ENCODE measurements at places on chromosomes 3 and 15.
A peak's percentile ranks its signal among the peaks of the same experiment; 100 is the strongest.

DNA sequence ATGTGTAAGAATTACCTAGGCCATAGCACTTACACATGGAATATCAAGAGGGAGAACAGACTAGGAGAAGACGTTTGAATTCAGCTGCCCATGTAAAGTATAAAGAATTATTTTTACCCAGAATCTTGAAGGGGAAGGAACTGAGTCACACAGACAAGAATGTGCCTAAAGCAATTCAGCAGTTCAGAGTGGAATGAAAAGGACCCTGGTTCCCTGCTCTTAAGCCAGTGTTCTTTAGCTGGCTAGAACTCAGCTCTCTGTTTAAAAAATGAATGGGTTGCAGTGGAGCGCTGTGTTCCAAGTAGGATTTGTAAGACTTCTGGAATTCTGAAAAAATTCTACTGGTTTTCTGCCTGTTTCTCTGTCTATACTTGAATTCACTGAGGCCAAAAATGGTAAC is 440.2 kb downstream of the LPP start:
- DNase-seq: no peak

DNA sequence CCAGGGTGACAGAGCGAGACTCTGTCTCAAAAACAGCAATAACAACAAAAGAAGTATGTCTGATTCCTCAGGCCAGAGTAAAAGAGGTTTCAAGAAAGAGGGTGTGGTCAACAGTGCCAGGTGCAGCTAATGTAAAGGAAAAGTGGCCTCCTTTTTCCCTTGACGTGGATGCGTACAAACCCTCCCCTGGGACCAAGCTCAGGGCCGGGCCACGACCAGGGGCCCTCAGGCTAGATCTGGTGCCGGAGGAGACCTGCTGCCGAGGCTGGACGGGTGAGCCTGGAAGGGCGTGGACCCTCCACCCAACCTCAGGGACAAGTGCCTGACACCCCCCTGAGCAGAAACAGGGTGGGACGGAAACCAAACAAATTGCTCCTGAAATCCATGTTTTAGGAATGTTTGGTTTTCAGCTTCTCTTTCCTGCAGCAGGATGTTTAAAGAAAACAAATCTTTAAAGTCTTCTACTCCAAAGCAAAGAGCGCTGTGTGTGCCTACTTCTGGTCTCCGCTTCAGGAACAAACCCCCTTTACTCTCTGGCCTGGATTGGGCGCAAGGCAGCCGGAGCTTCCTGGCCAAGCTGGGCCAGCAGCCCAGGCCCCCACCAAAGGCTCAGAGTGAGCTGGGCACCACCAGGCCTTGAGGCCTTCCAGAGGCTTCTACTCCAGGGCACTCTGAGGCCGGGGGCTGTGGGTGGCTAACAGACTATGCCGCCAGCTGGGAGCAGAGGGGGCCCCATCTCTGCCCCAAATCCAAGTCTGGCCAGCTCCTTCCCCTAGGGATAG is 21.4 kb downstream of the ZDHHC19 start:
- no peak for DNase-seq

DNA sequence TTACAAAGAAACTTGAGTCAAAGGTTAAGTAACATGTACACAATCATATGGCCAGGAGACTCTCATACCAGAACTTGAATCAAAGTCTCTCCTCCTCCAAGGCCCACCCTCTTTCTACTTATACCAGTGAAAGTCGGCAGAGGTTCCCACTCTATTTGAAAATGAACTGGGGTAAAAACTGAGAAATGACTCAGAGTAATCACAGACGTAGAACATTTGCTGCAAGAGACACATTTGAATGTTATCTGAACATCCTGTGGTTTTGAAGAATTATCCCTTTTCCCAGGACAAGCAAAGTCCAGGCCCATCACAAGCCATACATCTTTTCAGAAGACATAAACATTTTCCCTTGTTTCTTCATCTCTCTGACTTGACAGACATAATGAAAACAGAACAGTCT is 55.8 kb downstream of the SHOX2 start:
- no peak for DNase-seq

- DNase-seq: peak; percentile 62
These were observed 91.2 kb downstream of the SENP2 start for GRCh38 chr3:185677146-185677829.

DNA sequence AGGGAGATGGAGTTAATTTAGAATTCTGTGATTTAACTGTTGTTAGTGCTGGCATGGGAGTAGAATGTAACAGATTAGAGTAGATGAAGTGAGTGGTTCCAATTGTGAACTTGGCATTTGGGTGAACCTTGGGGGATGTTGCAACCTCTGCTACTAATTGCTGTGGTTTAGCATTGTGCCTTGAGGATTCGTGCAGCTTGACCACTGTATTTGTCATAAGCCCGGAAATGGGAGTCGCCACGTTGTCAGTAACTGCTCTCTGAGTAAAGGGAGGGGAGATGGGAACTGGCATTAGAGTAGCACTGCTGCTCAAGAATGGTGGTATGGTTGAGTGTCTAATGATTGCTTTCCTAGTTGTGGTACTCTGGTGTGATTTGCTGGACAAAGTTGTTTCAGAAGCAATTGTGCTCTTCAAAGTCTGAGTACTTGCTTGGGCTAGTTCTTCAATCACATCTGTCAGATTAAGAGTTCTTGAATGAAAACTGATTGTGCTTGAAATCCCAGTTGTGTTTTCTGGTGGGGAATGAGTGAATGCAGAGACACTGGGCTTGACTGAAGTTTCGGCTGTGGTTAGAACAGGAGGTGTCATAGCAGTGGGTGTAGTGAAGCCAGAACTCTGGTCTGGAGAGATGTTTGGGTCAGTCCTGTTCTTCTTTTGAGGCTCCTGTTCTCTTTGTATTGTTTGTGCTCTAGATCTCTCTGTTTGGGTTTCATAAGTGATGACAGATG is 15.4 kb downstream of the IGSF10 start:
- peak; percentile 96 for DNase-seq

GRCh38 chr3:194484614-194485013 is 2.2 kb downstream of the ATP13A3 start:
- no peak for DNase-seq

DNA sequence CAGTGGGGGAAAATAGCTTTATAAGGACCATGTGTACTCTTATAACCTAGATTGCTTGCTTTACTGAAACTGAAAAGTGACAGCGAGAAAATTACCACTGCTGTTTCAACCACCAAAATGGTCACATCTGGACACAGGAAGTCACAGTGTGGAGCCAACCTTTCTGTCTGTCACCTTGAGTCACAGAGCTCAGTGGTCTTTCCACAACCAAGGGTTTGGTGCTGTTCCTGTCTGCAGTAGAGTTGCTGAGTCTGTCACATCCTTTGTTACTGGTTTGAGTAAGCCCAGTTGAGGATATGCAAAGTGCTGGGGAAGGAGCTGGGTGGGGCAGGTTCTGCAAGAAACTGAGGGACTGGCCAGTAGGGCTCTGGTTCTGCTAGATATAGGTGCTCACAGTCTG is 139.1 kb upstream of the EIF1B start:
- no peak for DNase-seq
